Neural crest cell (in vitro differentiated cells): ENCODE measurements at places on chromosomes 3 and 15.

GRCh38 chr3:161443921-161444693 is 52.5 kb upstream of the OTOL1 start:
- no peak for DNase-seq

- peak; percentile 12 for DNase-seq
Measured at GRCh38 chr3:158105119-158105709, 1.0 kb downstream of the SHOX2 start.

- DNase-seq, result no peak
Measured at GRCh38 chr3:63585927-63586326, 66.5 kb upstream of the SNTN start.

DNA sequence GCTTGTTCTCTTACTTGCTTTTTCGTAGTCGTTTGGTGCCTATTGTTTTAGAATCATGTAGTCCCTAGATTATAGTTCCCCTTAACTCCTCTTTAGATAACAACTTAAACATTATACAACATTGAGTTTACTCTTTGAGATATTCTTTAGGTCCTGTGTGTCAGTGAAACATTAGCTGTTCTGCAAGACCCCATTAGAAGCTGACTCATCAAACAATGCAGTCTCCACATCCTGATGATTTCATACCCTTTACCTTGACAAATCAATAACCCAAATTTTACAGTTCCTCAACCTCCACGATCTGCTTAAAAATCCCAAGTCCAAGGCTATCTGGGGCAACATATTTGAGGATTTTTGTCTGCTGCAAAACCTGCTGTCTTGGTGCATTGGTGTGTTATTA is 582.9 kb downstream of the NSUN3 start:
- DNase-seq, result no peak

- no peak for DNase-seq
Measured at GRCh38 chr15:43412096-43412495, 41.2 kb downstream of the TUBGCP4 start.

GRCh38 chr3:141400073-141400971 is 32.0 kb downstream of the ZBTB38 start:
- no peak for DNase-seq

DNA sequence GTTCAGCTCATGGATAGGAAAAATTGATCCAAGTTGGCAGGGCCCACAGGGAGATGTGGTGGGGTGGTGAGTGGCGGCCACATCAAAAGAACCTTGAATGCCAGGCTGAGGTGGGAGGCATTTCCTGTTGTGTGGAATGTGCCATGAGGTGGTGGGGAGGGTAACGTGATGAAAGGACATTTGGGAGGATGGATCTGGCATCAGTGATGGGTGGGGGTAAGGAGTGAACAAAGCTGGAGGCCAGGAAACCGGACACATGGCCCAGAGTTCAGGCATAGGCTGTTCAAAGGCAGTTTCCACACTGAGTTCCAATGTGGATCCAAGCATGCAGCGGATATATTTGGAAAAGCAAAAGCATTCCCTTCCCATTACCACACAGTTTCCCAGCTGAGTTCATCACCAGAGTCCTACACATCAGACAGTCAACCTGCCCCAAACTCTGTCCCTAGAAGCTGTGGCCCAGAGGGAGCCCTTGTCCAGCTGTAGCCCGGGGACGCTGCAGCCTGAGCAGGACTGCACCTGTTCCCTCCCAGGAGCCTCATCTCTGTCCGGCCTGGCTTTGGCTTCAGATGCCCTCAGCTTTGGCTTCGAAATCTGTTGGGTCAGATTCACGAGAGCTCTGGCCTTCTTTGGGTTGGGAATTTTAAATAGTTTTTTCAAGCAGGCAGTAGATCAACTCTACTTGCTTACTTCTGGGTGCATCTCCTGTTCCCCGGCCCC is 37.8 kb upstream of the GOLGA6B start:
- no peak for DNase-seq

- DNase-seq, result no peak
Measured at GRCh38 chr3:130085881-130086280, 4.2 kb downstream of the ALG1L2 start.

DNA sequence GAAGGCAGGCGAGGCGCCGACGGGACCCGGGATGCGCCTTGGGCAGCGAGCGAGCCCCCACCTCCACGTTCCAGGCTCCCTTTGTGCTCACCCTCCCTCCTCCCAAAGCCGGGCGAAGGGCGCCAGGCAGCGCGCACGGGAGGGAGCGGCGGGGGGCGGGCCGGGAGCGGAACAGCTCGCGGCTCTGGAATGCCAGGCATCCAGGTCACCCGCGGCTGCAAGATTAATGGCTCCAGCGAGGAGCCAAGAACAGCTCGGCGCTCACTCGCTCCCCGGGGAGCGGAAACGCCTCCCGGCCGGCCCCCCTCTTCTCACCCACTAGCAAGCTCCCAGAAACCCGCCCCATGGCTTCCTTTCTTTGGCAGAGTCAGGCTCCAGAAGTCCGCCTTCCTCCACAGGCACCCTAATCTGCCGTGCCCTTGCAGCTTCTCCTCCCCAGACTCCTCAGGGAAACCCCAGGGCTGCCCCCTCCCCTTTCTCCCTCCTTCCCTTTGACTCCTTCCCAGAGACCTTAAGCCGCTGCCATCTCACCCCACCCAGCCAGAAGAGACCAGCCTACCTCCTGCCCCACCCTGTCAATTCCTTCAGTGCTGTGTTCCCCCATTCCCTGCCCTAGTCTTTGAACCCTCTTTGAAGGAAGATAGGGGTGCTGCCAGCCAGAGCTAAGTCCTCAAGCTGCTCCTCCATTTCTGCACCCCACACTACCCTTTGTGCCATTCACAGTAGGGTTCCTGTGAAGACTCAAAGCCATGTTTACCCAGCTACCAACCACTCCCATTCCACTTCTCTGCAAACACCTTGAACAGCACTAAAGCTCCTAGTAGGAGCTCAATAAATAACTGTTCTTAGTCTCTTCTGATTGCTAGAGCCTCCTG is 9.9 kb downstream of the AMOTL2 start:
- peak; percentile 66 for DNase-seq

GRCh38 chr15:100726070-100726420 is 123.7 kb downstream of the ASB7 start:
- DNase-seq, result no peak

GRCh38 chr15:73382115-73382514 is 13.4 kb upstream of the HCN4 start:
- DNase-seq, result no peak

- DNase-seq, result no peak
Measured at GRCh38 chr3:99867594-99868310, 50.1 kb downstream of the CMSS1 start.

DNA sequence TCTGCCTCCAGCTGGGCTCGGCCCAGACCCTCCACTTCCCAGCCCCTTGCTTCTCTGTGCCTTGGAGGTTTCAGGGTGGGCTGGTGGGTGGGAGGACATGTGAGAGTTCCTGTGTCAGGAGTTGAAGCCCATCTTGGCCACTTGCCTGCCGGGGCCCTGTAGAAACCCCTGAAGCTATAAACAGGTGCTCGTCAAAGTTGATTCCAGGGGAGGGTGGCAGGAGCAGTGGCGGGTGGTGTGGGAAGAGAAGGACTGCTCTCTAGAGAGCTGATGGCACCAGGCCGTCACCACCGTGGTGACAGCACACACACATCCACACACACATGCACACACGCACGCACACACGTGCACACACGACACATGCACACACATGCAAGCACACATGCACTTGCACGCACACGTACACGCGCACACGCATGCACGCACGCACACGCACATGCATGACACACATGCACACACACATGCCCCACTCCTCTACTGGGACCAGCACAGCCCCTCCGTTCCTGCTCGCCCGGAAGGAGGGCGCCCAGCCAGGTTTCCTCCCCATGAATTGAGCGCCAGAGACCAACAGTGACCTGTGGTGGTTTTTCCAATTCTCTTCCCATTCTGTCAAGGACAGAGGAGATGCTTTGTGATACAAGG is 56.3 kb upstream of the CGNL1 start:
- no peak for DNase-seq

GRCh38 chr3:39447637-39448483 is 19.6 kb upstream of the MOBP start:
- DNase-seq, result peak; percentile 67

GRCh38 chr3:184789314-184789998 is 22.5 kb upstream of the VPS8 start:
- DNase-seq, result no peak

GRCh38 chr3:155425396-155425795 is 131.9 kb upstream of the STRIT1 start:
- DNase-seq, result no peak

GRCh38 chr3:53051929-53052328 is 6.1 kb upstream of the SFMBT1 start:
- no peak for DNase-seq

DNA sequence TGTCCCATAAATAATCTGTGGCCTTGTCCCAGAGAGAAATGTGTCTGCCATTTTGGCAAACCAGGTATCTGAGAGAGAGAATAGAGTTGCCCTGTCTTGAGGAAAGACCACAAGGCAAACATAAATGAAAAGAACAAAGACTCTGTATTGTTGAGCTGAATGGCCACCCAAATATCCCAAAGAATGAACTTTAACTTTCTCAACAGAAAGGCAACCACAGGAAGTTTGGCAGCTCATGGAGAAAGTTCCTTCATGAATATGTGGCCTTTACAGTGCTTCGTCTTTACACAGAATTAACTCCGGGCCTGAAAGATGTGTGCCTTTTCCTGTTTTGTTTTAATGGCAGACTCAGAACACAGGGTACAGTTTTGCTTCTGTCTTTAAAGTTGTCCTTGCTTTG is 41.4 kb upstream of the THBS1 start:
- no peak for DNase-seq

DNA sequence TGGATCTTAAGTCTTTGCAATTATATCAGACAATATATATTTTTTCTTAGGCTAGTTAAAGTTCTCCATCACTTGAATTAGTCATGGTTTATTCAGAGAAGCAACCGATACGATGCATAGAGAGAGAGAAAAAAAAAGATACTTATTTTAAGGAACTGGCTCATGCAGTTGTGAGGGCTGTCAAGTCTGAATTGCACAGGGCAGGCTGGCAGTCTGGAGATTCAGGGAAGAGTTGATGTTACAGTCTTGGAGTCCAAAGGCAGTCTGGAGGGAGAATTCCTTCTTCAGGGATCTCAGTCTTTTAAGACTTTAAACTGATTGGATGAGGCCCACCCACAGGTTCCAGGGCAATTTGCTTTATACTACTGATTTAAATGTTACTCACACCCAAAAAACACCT is 412.6 kb downstream of the IL5RA start:
- no peak for DNase-seq

DNA sequence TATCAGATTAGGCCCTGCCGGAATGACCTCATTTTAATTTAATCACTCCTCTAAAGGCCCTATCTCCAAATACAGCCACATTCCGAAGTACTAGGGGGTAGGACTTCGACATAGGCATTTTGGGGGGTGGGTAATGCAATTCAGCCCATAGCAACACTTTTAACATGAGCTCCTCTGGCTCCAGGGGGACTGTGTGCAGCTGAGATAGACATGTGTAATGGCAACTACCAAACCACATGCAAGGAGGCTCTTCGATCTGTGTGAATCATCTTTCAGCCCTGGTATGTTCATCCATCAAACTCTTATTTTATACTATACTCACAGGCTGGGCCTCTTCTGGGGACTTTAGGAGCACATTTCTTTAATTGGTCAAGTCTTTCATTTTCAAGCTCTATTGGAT is 57.4 kb upstream of the PPARG start:
- DNase-seq, result no peak

DNA sequence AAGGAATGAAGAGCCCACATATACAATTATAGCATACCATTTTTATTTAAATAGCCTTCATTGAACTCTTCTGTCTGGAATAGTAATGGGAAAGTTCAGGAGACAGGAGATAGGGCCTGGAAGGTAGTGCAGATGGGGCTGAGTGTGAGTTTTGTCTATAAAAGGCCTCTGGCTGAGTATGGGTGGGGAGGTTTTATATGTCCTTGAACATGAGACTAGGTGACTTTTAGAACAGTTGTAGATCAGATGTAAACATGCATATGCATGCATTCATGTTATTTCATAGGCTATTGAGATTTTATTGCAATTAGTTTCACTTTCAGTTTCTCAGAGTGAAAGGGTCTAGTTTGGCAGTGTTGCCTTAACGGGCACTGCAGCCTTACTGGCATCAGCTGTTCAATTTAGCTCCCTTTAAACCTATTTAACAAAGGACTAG is 27.1 kb downstream of the CGGBP1 start:
- no peak for DNase-seq

DNA sequence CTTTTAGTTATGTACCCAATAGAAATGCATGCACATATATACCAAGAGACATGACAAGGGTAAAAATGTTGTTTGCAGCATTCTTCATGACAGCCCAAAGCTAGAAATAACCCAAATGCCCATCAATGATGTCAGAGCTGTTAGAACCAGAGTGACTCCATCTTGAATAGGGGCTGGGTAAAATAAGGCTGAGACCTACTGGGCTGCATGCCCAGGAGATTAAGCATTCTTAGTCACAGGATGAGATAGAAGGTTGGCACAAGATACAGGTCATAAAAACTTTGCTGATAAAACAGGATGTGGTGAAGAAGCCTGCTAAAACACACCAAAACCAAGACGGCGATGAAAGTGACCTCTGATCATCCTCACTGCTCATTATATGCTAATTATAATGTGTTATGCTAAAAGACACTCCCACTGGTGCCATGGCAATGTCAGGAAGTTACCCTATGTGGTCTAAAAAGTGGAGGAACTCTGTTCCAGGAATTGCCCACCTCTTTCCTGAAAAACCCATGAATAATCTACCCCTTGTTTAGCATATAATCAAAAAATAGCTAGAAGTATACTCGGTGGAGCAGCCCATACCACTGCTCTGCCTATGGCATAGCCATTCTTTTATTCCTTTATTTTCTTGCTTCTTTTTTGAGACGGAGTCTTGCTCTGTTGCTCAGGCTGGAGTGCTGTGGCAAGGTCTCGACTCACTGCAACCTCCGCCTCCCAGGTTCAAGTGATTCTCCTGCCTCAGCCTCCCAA is 32.9 kb downstream of the ZBTB11 start:
- DNase-seq, result no peak

DNA sequence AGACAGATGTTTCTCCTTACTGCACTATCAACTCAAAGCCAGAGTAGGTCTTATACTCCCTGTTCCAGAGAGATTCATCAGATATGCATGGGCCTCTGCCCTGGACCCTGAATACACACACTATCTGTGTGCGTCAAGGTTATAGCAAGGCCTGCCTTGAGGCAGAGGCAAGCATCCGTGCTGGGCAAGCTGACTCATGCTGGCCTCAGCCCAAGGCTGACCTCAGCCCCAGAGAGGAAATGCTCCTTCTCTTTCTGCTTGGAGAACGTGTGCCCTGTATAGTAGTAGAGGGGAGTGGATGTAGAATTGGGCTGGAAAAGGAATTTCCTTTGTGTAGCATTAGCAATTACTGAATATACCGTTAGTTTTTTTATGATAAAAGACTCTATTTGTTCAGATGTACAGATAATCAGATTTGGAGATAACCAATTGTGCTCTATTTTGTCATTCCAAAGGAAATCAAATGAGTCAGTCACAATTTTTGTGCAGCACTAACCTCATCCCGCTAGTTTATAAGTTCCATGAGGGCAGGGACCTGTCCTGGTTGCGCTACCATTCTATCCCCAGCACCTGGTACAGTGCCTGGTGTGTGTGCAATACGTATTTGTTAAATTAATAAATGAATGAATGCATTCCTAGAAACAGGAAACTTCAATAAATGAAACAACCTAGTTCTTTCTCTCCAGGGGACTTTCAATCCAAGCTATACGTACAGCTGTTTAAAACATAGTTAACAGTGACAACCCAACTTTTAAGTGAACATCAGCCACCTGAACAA is 13.3 kb upstream of the PAQR9 start:
- DNase-seq, result peak; percentile 18
